ENCODE measurements at places on chromosomes 6 and 20. TPM values are rescaled to one million over a fixed set of nuclear protein-coding genes. Genes with fewer than 3 reads are reported as not detected.

DNA sequence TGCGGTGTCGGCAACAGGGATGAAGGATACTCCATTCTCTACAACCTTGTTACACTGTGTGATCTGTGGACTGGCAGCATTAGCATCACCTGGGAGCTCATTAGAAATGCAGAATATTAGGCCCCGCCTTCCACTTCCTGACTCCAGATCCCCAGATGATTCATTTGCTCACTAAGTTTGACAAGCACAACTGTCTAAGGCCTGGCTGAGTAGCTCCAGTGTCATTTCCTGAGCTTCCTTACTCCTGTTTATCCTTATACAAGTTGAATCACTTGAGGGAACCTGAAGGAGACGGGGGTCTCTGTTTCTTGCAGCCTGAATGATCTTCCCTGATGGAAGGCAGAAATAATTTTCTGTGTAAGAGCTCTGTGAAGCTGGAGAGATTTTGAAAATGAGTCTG lies 32.7 kb upstream of the PROKR2 start:
- DNase-seq: no peak

- no peak for DNase-seq
These were observed 8.7 kb downstream of the SLC2A4RG start for GRCh38 chr20:63748070-63748933.

DNA sequence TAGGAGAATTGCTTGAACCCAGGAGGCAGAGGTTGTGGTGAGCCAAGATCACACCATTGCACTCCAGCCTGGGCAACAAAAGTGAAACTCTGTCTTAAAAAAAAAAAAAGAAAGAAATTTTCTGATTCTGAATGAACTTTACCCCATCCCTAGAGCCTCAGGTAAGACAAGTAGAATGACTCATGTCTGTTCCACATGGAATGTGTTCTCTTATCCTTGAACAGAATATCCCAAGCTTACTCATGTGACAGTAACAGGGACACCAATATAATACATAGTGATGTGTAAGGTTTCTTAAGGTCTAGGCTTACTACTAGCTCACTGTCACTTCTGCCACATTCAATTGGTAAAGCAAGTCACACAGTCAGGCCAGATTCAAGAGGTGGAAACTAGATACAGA lies 219.6 kb upstream of the BTBD3 start:
- DNase-seq: no peak

- DNase-seq: no peak
These were observed 1614.7 kb downstream of the KHDRBS2 start for GRCh38 chr6:60671369-60671768.

- DNase-seq: no peak
These were observed 17.0 kb downstream of the GSS start for GRCh38 chr20:34938466-34939163.

Gene PNLDC1
- total RNA-seq: not detected

Gene RSPH4A
- total RNA-seq: 0.42 TPM
